Fibroblast of lung (primary cell): ENCODE measurements at places on chromosomes 7 and 10.
A peak's percentile ranks its signal among the peaks of the same experiment; 100 is the strongest.

GRCh38 chr7:91940171-91940570 is 491 bp upstream of the AKAP9 start:
- peak; percentile 24 for DNase-seq

DNA sequence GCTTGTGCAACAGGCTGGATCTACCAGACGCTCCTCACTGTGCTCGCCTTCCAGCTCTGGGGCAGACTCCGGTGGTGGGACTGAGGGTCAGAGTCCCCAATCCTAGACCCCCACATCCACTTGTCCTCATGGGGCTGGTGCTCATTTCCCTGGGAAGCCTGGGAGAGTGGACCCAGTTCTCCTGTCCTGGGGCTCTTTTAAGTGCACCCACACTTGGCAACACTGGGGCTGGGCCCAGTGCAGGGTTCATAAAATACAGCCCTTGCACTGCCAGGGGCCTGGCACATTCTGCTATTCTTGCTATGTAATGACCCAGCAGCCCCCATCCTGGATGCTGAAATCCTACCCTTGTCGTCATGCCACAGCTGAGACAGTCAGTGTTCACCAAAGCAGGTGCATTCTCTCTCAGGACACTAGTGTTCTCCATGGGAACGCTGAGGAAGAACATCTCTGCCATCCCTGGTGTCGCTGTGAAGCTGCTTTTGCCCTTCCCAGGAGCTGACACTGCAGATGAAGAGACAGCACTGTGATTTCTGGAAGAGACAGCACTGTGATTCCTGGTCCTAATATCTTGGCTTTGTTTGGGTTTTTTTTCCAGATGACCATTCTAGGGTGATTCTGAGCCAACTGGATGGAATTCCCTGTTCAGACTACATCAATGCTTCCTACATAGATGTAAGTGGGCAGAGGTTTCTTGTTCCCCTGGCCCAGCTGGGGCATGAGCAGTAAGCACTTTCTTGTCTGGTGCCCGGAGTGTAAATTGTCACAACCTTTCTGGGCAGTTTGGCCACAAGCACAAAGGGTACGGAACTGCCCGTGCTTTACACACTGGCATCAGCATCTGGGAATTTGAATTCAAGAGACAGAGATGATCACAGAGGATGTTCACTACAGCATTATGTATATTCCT is 65.6 kb downstream of the MKI67 start:
- no peak for DNase-seq

DNA sequence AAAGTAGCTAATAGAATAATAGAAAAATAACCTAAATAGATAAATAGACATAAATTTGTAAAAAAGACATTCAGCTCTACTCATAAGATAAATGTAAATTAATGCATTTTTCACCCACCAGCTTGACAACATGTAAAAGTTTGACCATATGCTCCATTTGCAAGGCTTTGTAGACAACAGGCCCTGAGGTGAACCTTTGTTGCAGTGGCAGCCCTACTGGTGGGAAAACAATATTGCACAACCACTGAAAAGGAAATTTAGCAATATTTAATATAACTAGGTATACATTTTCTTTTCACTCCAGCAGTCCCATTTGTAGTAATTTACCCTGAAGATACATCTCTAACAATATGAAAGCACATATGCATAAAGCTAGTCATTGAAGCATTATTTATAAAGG is 39.0 kb upstream of the ADRA2A start:
- DNase-seq = no peak

- no peak for DNase-seq
Observed at GRCh38 chr10:130191380-130191779, 55.2 kb downstream of the GLRX3 start.

- no peak for DNase-seq
Observed at GRCh38 chr10:36669615-36670352, 455.6 kb upstream of the ANKRD30A start.

DNA sequence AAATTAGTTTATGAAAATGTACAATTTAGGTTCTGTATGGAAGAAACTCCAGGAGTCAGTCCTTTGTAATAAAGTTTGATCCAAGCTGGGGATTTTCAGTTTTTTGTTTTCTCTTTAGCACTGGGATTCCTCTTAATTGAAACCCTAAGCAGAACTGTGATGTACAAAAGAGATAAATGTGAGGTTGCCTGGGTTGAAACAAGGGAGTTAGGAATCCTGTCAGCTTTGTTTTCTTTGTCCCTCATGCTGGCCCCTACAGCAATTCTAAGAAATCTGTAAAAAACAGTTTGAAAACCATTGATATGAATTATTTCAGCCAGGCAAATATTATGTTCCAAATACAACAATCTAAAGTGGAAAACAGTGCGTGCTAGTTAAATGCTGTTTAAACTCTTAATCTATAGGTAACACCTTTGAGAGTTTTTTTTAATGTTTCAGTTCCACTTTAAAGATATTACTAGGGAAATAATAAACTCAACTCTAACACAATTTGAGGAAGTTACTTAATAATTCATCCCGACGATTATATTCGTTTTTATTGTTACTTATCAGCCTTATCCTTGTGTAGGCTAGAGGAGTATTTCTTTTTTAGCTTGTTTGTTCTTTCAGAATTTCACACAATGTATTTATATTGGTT is 65.3 kb downstream of the SGCE start:
- no peak for DNase-seq

DNA sequence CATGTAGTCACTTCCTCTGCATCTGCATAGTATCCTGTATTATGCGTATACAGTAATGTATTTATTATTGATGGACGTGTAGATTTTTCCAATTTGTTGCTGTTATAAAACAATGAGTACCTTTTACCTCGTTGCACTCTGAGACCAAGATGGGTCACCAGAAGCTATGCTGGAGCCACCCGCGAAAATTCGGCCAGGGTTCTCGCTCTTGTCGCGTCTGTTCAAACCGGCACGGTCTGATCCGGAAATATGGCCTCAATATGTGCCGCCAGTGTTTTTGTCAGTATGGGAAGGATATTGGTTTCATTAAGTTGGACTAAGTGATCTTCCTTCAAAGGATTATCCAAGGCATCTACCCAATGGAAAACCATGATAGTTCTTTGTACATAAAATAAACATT is 1.0 kb downstream of the PSMC2 start:
- DNase-seq = no peak
